ENCODE measurements at places on chromosomes 1 and 21. TPM values are rescaled to one million over a fixed set of nuclear protein-coding genes. Genes with fewer than 3 reads are reported as not detected.

GRCh38 chr21:14753466-14754258 lies 207.5 kb upstream of the SAMSN1 start:
- no peak for DNase-seq

DNA sequence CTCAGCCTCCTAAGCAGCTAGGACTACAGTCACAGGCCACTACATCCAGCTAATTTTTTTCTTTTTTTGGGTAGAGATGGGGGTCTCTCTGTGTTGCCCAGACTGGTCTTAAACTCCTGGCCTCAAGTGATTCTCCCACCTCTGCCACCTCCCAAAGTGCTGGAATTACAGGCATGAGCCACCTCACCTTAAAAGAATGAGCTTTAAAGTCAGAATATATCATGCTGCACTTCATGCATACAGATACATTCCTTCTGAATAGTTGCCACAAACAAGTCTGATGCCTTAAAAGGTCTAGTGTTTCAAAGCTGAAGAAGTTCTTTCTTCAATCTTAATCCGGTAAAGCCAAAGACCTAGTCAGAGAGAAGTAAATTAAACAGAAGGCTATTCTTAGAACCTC lies 23.8 kb upstream of the CPLANE2 start:
- DNase-seq: no peak

DNA sequence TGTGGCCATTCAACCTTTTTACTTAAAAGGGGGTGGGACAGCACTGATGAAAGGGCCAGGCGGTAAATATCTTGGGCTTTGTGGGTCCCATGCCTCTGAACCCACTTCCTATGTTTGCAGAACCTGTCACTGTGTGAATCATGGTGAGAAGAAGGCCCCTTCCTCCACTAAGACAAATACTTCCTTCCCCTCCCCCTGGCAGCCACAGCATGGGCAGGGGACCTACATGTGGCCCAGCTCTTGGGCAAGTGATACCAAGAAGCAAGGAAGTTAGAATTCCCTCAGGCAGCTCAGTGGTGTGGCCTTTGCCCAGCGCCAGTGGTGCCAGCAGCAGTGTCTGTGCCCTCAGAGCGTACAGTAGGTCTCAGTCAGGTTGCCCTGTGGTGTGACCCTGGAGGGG lies 168.6 kb downstream of the TRIM33 start:
- no peak for DNase-seq

The KCNJ15 gene
- total RNA-seq: 0.51 TPM

The SLC9C2 gene
- total RNA-seq: not detected

All from dermis microvascular lymphatic vessel endothelial cell (primary cell).